Caki2 (cell line): ENCODE measurements at places on chromosomes 7 and 10.

DNA sequence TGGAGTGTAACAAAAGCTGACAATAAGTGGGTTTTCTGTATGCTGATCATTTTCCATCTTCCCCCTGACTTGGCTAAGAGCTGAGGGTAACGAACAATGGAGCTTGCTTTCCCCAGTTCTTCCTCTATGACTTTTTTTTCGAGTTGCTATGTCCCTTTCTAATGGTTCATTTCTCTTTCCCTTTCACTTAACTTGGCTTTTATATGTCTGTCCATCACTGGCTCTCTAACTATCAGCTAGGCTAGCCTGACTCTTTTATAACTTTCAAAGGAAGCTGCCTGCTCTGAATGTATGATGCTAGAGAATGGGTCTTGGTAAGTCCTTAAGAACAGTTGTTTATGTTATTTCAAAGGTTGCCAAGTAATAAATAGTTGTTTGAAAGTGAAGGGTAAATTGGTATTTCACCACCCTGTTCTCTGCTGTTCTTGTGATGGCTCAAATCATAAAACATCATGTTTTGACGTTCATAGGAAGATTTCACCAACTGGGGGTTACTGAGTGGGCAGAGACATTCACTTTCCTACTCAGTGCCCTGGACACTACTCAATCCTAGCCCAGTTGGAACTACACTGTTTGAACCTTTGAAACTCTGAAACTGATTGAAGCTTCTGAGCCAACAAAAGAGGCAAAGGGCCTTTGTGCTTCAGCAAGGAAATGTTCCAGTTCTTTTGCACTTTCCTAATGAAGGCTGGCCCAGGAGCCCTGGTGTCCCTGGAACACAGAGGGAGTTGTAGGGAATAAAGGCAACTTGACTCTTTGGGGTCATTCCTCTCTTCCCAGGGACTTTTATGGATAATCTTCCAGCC is 85.4 kb upstream of the PHYHIPL start:
- DNase-seq, result no peak

GRCh38 chr10:36126076-36126475 is 484.0 kb upstream of the FZD8 start:
- DNase-seq, result no peak

GRCh38 chr7:26556061-26556881 is 264.6 kb downstream of the SNX10 start:
- DNase-seq, result no peak

DNA sequence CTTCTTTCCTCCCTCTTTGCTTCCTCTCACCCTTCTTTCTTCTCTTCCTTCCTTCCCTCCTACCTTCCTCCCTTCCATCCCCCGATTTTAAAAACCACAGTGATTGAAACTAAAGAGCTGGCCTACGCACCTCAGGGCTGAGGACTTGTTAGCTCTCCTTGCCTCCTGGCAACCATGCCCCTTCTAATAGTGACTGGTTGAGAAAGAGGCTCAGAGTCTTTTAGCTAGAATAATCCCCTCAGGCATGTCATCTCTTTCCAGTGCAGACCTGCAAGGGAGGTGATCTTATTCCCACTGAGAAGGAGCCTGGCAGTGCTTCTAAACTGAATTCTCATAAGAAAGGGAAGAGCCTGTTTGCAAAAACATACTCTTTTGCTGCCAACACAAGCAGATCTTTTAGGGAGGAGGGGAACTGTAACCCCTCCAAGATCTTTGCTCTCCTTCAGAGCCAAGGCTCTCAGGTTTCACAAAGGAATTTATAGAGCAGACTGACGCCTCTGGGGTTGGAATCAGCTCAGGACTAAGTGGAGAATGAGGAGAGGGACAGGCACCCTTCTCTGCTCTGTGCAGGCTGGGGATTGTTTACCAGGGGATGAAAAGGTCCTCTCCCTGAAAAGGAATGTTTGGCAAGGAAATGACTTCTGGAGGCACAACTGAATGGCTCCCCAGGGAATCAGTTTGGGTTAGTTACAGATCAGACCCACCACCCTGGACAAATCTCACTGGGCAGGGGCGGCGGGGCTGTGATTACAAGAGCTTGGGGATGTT is 9.4 kb upstream of the ANKRD1 start:
- DNase-seq, result peak; percentile 62

DNA sequence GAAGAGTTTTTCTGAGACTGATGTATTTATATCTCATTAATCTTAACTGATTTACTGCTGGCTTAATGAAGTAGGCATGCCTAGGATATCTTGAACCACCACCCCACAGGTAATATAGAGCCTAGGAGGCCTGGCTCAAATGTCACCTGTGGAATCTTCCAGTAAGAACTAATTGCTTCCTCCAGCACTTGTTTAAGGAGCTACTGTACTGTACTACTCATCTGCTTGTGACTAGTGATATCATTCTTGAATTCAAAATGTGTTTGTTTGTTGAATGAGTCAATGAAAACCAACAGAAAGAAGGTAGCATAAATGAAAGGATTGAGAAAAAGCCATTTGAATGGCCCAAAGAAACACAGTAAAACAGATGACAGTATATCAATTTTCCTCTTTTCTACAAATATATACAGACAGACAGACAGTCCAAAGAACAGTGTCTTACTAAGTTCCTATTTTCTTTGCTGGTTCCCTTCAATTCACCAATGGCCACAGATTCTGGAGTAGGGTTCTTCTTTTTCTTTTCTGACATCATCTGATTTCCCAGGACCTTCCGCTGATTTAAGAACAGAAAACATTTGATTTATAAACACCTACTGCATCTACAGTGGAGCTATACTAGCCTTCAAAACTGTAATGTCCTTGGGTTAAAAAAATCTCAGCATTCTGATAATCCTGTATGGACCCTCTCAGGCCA is 43.7 kb upstream of the SLIT1 start:
- DNase-seq, result peak; percentile 37

- DNase-seq, result peak; percentile 81
Measured at GRCh38 chr7:100126931-100127865, at the start of gene MBLAC1. Gene MBLAC1 (plus strand): TSS chr7:100126967. CDS start chr7:100127396, 429 bp downstream.

DNA sequence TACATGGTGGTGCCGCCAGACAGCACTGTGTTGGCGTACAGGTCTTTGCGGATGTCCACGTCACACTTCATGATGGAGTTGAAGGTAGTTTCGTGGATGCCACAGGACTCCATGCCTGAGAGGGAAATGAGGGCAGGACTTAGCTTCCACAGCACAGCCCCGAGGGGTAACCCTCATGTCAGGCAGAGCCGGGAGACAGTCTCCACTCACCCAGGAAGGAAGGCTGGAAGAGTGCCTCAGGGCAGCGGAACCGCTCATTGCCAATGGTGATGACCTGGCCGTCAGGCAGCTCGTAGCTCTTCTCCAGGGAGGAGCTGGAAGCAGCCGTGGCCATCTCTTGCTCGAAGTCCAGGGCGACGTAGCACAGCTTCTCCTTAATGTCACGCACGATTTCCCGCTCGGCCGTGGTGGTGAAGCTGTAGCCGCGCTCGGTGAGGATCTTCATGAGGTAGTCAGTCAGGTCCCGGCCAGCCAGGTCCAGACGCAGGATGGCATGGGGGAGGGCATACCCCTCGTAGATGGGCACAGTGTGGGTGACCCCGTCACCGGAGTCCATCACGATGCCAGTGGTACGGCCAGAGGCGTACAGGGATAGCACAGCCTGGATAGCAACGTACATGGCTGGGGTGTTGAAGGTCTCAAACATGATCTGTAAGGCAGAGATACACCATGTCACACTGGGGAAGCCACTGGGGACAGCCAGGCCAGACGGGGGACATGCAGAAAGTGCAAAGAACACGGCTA is 104.6 kb upstream of the TNRC18 start:
- peak; percentile 40 for DNase-seq

DNA sequence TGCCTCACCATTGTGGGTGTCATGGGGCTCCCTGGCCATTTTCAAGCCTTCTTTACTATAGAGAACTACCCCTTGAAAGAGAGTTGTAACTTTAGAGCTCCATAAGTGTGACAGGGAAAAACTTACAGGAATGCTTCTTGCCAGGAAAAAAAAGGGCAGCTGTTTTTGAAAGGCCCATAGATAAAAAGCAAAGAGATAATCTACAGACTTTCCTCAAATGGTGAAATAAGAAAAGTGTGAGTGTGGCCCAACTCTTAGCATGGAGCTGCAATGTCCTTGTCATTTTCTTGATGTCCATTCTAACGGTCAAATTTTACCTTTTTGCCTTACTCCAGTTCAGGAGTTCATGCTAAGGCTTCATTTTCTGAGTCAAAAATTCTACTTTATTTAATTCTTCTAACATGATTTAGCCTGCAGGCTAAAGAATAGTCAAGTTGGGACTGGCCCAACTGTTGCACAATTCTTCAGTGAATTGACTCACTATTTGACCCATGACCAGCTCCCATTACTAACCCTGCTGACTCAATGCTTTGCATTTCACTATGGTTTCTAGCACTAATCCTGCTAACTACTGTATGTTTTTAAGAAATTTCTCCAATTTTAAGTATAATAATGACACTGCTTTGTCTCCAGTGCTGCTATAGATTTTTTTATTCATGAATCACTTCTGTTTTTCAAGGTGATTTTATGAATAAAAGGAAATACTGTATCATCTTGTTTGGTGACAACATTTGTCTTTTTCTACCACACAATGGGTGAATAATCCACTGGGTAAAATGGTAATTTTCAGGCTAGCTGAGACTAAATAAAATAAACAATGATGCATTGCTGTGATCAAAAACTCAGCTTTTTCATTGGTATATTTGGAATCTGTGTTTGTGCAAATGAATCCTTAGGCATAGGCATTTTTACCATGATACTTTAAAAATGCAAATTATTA is 41.4 kb upstream of the SGCE start:
- DNase-seq, result peak; percentile 76

DNA sequence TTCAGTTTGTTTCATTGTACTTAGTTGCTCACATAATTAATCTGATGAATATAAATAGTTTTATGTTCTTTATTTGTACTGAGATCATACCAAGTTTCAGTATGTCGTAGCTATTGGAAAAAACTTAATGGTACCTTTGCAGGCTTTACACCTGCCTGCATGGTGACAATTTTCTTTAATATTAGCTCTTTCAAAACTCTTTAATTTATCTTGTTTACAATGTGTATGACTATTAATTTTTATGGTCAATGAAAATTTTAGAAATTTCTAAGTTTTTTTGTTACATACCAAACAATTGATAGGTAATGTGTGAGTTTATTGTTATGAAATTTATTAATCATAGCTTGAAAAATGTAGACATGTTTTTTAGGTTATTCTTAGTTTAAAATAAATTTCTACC is 4.0 kb downstream of the DYNC2I1 start:
- no peak for DNase-seq

DNA sequence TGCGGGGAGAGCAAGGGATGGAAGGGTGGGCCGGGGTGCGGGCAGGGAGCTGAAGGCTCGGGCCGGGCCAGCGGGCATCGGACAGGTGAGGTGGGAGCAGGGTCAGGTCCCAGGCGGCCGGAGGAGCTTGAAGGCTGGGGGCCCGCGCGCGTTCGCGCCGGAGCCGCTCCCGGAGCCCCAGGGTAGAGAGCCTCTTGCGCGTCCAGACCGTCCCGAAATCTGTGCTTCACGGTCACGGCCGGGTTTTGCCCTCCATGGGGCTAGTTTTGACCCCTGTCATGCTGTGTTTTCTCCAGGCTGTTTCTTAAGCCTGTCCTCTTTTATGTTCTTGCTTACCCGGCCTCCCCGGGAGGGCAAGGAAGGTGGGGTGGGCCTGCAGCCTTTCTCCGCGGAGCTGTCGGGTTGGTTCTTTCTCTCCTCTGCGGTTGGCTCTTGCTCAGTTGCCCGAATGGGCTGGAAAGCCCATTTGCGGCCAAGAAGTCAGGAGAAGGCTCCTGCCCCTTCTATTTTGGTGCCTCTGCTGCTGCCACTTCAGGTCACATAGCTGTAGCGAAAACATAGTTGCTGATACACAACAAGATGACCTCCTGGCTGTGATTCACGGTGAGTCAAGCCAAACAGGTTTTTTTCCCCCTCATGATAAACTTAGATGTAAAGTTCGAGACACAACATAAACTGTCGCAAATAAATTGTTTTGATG is 650 bp downstream of the UBE2D1 start:
- DNase-seq, result peak; percentile 47

DNA sequence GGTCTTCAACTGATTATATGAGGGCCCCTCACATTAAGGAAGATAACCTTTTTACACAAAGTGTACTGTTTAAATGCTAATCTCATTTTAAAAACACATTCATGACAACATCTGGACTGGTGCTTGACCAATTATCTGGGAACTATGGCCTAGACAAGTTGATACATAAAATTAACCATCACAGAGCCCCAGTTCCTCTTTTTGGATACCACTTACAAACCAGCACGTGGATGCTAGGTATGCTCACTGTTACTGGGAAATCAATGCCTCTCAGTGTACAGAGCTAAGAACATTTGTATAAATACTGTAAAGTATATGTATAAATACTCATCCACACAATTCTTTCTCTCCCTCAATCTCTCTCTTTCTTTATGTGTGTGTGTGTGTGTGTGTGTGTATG is 1217.8 kb upstream of the LRRTM3 start:
- no peak for DNase-seq

- no peak for DNase-seq
Measured at GRCh38 chr7:78734626-78735025, 718.8 kb downstream of the MAGI2 start.

GRCh38 chr7:91266067-91266688 is 1.9 kb downstream of the FZD1 start:
- no peak for DNase-seq

DNA sequence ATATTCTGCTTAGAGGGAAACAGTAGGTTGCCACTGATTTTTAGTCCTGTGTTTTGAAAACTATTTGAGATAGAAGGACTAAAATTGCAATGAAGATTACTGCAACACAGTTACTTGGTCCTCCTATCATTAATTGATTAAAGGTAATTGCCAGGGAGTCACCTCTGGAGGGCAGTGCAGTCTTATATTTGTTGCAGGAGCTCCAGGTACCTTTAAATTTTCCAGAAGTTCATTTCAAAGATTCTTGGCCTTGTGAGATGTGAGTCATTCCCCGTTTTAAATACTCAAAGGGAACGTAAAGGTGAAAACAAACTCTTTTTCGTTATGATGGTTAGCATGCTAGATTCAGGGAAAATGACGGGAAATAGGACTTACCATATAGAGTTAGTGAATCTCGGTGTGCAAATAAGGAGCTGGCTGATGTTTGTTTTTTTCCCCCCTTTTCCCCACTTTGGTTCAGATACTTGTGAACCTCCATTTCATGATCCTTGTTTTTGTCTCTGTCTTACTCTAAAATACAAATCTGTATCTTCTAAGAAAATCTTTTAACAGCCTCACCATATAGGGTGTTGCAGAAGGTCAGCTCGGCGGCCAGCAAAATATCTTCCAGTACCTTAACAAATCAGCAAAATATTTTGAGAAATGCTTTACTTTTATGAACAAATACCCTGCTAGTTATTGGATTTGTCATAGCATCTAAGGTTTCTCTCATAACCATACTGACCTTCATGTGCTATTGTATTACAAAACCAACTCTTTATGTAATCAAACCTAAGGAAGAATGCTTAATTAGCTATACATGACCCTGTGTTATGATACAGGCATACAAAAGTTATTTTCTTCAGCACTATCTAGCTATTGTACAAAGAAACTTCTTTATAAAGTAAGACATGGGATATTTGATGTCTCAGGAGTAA is 143.0 kb upstream of the HDAC9 start:
- peak; percentile 57 for DNase-seq

GRCh38 chr10:93062514-93063143 is 2.0 kb downstream of the CYP26C1 start:
- no peak for DNase-seq
